ENCODE measurements at places on chromosomes 11 and 22. TPM values are rescaled to one million over a fixed set of nuclear protein-coding genes. Genes with fewer than 3 reads are reported as not detected.

Gene PTGDR2
- 1.1 TPM for total RNA-seq

DNA sequence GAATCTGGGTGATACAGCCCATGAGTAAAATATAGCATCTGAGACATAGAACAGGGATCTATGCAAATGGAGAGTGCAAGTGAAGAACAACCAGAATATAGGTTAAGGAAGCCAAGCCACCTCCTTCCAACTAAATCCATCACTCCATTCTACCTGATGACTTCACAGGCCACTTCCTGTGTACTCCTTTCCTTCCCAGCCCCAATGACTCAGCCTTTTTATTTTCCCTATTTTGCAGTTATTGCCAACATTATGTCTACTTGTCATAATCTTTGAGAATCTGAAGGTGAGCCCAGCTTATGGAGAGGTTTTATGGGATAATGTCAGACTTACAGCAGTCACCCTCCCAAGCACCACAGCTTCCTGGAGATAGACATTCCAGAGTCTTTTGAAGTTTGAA is 1.4 kb upstream of the OR52M1 start:
- no peaks in the 10 kb centered on the region for H3K36me3 ChIP-seq
- no peak overlapping the region for H3K4me3 ChIP-seq
- H3K4me1 ChIP-seq, result no peaks in the 10 kb centered on the region

Gene SCGB1C1
- not detected for total RNA-seq

Gene SMTNL1
- total RNA-seq, result not detected

DNA sequence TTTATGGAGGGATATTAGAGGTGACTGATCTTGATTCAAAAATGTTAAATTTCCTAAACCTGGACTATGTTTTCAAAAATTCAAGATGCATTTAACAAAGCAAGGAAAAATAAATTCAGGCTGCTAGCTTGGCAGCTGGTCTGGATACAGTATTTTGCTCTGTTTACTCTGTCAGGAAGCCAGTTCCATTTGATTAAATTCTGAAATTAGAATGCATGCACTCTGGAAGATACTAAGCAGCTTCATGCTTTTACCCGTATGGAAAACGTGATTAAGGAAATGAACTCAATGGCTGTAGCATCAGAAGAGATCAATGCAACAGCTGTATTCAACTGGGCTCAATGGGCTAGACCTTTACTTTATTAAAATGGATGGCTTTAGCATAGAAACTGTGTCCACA is 14.2 kb downstream of the C11orf71 start:
- no peaks in the 10 kb centered on the region for H3K4me1 ChIP-seq
- H3K4me3 ChIP-seq, result no peak overlapping the region
- no peak overlapping the region for H3K27ac ChIP-seq
- H3K36me3 ChIP-seq, result no peaks in the 10 kb centered on the region
- H3K27me3 ChIP-seq, result no peaks in the 10 kb centered on the region

- H3K4me1 ChIP-seq, result peaks cover 5% of the 10 kb centered on the region
- no peak overlapping the region for H3K4me3 ChIP-seq
- no peak for DNase-seq
- no peak overlapping the region for H3K27ac ChIP-seq
Measured at GRCh38 chr22:50699756-50700386, 27.2 kb downstream of the SHANK3 start.

GRCh38 chr22:38618258-38618657 is 37.9 kb downstream of the FAM227A start:
- no peak overlapping the region for H3K27ac ChIP-seq
- no peak overlapping the region for H3K4me3 ChIP-seq
- DNase-seq, result no peak

Gene FJX1
- total RNA-seq, result 31.7 TPM

Gene VPREB1
- not detected for total RNA-seq

Gene HEPACAM
- not detected for total RNA-seq

Gene SCGB1A1
- not detected for total RNA-seq

DNA sequence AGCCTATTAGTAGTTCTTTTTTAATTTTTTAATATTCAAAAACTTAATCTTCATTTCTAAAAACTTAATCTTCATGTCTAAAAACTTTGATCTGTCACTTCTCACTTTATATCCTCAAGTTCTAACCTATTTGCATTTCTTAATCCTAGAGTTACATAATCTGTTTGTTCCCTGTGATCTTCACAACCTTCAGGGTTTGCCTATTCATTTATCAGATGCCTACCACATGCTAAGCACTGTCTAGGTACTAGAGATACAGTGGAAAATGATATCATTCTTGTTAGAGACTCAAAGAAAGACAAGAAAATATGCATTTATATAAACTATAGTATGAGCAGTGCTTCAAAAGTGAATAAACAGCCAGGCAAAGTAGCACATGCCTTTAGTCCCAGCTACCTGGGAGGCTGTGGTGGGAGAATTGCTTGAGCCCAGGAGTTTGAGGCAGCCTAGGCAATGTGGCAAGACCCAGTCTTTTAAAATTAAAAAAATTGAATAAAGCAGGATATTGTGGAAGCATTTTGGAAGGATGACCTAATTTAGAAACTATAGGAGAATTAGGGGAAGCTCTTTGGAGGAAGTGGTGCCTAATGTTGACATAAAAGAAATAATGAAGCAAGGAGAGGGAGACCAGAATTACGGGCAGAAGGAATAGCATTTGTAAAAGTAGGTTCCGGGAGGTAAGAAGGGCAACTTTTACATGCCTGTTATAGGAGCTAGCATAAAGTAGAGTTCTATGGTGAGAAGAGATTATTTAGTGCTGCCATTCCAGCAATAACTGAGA is 54.4 kb upstream of the GRK2 start:
- peaks cover 69% of the 10 kb centered on the region for H3K36me3 ChIP-seq
- H3K4me1 ChIP-seq, result peaks cover 3% of the 10 kb centered on the region
- no peak overlapping the region for H3K27ac ChIP-seq

- no peaks in the 10 kb centered on the region for H3K4me1 ChIP-seq
- H3K36me3 ChIP-seq, result no peaks in the 10 kb centered on the region
- no peak overlapping the region for H3K27ac ChIP-seq
- H3K27me3 ChIP-seq, result no peaks in the 10 kb centered on the region
- DNase-seq, result no peak
Measured at GRCh38 chr11:41309111-41309522, 150.3 kb downstream of the LRRC4C start.

Gene SYT12
- total RNA-seq, result 0.13 TPM

Gene OR52A1
- total RNA-seq, result under 0.01 TPM
